ENCODE measurements at places on chromosomes 6 and 20. TPM values are rescaled to one million over a fixed set of nuclear protein-coding genes. Genes with fewer than 3 reads are reported as not detected.

DNA sequence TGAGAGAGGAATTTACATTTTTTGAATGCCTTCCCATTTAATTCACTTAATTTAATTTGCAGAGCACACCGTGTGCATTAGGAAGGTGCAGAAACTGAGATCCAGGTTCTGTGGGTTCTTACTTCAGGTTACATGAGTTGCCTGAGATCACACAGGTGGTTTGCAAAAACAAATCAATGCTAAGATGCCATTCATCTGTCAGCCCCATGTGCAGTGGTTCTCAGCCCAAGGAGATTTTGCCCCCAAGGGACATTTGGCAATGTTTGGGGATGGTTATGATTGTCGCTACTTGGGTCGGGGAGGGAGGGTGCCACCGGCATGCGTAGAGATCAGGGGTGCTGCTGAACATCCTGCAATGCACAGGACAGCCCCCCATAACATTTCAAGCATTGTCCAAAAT lies 34.6 kb downstream of the BANF2 start:
- no peak overlapping the region for H3K4me3 ChIP-seq
- DNase-seq = no peak
- no peaks in the 10 kb centered on the region for H3K36me3 ChIP-seq
- no peak overlapping the region for H3K27ac ChIP-seq

SLC24A3 gene
- 4.6 TPM for total RNA-seq

GRCh38 chr6:125480571-125480970 lies 178.8 kb upstream of the HDDC2 start:
- H3K27me3 ChIP-seq = no peaks in the 10 kb centered on the region
- no peak overlapping the region for H3K27ac ChIP-seq
- no peaks in the 10 kb centered on the region for H3K4me1 ChIP-seq
- no peak overlapping the region for H3K4me3 ChIP-seq

GINS1 gene
- total RNA-seq = 6.0 TPM

- H3K4me3 ChIP-seq = no peak overlapping the region
- DNase-seq = no peak
- no peaks in the 10 kb centered on the region for H3K36me3 ChIP-seq
- no peaks in the 10 kb centered on the region for H3K4me1 ChIP-seq
These were observed 23.6 kb upstream of the ZNF337 start for GRCh38 chr20:25720285-25720684.

- no peak overlapping the region for H3K27ac ChIP-seq
- H3K4me1 ChIP-seq = no peaks in the 10 kb centered on the region
- H3K36me3 ChIP-seq = no peaks in the 10 kb centered on the region
- no peak for DNase-seq
These were observed 546.9 kb downstream of the TFAP2B start for GRCh38 chr6:51365566-51365965.

GRCh38 chr20:37543828-37544227 lies 16.2 kb upstream of the BLCAP start:
- H3K36me3 ChIP-seq = no peaks in the 10 kb centered on the region
- no peaks in the 10 kb centered on the region for H3K4me1 ChIP-seq
- H3K27ac ChIP-seq = no peak overlapping the region
- H3K4me3 ChIP-seq = no peak overlapping the region
- no peaks in the 10 kb centered on the region for H3K27me3 ChIP-seq

Measured in prostate gland (tissue), 2 donors.